ENCODE measurements at places on chromosomes 6 and 20. TPM values are rescaled to one million over a fixed set of nuclear protein-coding genes. Genes with fewer than 3 reads are reported as not detected.

- no peak for DNase-seq
- peak overlapping the region; percentile 55 for H3K27ac ChIP-seq
- H3K4me3 ChIP-seq, result no peak overlapping the region
- H3K36me3 ChIP-seq, result no peaks in the 10 kb centered on the region
These were observed 4.5 kb downstream of the HSPA1A start for GRCh38 chr6:31819871-31820299.

GMPR gene
- total RNA-seq, result 2.8 TPM

DNA sequence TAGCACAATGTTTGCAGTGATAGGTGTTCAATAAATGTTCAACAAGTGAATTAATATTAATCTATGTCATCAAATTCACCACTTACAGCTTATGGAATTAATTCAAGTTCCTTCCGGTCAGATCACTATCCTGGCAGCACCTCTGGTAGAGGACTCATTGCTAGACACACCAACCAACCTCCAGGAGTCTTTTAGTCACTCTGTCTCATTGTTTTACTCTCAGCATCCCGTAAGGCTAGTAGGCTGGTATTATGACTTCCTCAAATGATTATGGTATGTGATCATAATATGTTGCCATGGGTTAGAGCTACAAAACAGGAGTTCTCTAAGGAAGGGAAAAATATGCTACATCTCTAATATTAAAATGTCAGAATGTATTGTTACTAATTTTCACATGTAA, 21.7 kb upstream of the MMS22L start:
- H3K4me1 ChIP-seq, result no peaks in the 10 kb centered on the region
- no peaks in the 10 kb centered on the region for H3K27me3 ChIP-seq
- DNase-seq, result no peak
- no peaks in the 10 kb centered on the region for H3K36me3 ChIP-seq
- no peak overlapping the region for H3K4me3 ChIP-seq

DNA sequence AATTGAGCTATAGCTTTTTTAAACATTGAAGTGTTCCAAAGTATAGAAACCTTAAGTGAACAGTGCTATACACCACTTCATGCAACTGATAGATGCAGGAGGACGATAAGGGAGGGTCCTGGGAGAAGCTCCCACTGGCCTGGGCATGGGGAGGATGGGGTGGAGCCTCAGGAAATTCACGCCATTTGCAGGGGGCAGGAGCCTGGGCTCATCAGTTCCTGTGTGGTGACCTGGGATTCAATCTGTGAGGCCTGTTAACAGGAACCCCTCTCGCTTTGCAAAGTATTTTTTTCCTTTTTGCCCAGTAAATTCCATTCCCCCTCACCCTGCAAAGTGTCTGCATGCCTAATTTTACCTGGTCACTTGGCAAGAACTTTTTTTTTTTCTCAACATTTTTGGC, 11.0 kb upstream of the ASCC3 start:
- H3K4me3 ChIP-seq, result no peak overlapping the region
- H3K27ac ChIP-seq, result no peak overlapping the region
- no peaks in the 10 kb centered on the region for H3K27me3 ChIP-seq

DNA sequence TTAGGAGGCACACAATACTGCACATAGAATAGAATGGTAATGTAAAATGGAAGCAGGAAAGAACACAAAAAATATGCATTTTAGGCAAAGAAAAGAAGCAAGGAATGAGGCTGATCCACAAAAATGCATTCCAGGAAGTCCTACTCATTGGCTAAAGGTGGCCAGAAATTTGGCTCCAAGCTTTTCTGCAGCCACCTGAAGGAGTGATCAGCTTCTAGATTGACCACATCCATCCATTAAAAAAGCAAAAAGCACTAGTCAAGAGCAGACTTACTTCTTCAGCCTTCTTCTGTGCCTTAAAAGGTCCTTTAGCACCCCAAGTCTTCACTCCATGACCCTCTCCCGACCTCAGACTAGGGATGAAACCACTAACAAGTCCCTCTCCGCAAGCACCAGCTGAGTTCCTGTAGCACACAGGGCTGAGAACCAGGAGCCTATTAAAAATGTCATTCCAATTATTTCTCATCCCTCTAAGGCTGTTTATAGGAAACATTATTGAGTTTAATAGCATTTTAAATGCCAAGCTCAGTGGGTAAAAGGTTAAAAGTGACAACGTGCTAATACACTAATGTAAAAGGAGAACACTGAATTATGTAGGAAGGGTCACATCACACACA, 36.5 kb downstream of the TRAM2 start:
- H3K27me3 ChIP-seq, result no peaks in the 10 kb centered on the region
- H3K36me3 ChIP-seq, result no peaks in the 10 kb centered on the region
- no peak overlapping the region for H3K4me3 ChIP-seq
- DNase-seq, result no peak

- H3K4me3 ChIP-seq, result no peak overlapping the region
- DNase-seq, result no peak
- H3K27me3 ChIP-seq, result no peaks in the 10 kb centered on the region
These were observed 40.1 kb downstream of the SOX4 start for GRCh38 chr6:21633511-21634109.

DNAH8 gene
- total RNA-seq, result 0.05 TPM

SESN1 gene
- total RNA-seq, result 17.0 TPM

GRCh38 chr6:79646006-79646405, 14.9 kb downstream of the SH3BGRL2 start:
- no peak for DNase-seq
- H3K4me3 ChIP-seq, result no peak overlapping the region
- no peaks in the 10 kb centered on the region for H3K4me1 ChIP-seq
- H3K27me3 ChIP-seq, result no peaks in the 10 kb centered on the region
- H3K36me3 ChIP-seq, result peaks cover 1% of the 10 kb centered on the region
- H3K27ac ChIP-seq, result no peak overlapping the region
